SIG-M5 (cell line): ENCODE measurements at places on chromosomes 1 and 21.

GRCh38 chr1:38018864-38019343 lies 6.4 kb downstream of the UTP11 start:
- DNase-seq, result no peak

GRCh38 chr1:201536558-201536957 lies 2.4 kb upstream of the NAV1 start:
- DNase-seq, result no peak

DNA sequence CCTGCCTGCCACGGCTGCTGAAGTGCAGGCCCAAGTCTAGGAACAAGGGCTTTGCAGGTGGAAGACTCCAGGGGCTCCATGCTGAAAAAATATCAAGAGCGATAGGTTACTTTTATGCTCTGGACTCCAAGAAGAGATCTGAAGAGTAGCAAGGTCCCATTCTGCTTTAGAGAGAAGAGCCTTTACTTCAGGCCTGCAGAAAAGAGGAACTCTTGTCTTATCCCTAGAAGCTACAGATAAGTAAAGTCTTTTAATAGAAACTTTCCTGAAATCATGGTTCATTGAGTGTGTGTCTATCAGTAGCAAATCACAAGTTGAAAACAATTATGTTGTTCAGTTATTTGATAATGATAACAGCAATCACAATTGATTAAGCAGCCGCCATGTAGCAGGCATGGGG lies 113.3 kb downstream of the TNR start:
- DNase-seq, result no peak

- no peak for DNase-seq
These were observed 20.3 kb downstream of the ARHGEF10L start for GRCh38 chr1:17559615-17560419.

- no peak for DNase-seq
These were observed 7.1 kb downstream of the SPATA46 start for GRCh38 chr1:162369571-162369970.
